ENCODE measurements at places on chromosomes 2 and 18.

DNA sequence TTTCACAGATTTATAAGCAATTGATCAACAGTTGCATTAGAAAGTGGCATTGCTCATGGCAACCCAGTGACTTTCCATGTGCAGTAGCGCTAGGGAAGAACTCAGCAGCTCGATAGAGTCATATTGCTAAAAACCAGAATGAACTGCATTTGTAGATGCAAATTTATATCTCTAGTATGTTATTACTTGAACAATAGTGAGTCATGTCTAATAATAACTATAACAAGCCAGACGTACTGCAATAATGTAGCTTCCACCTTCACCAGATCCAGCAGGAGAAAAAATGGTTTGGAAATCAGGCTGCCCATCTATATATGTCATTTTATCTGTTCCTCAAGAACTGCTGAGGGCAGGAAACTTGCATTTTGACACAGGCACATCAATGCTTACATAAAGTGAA, 66.5 kb upstream of the FIGN start:
- DNase-seq, result no peak

DNA sequence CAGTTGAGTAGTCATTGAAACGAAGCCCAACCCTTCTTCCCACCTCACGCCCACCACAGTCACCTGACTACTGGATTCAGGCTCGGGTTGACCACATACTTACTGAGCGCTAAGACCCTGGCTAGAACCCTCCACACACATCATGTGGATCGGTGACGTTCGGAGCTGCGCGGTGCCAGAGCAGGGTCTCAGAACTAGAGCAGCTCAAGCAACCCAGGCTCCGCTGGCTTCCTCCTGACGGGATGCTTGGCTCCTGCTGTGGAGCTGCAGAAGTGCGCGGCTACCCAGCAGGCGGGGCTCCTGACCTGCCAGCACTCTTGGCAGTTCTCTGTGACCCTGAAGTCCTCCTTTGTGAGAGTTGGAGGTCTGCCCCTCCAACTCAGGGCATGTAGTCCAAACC, 90.6 kb upstream of the MBOAT2 start:
- DNase-seq, result no peak

GRCh38 chr18:34738175-34738894, 28.2 kb downstream of the DTNA start:
- no peak for DNase-seq

DNA sequence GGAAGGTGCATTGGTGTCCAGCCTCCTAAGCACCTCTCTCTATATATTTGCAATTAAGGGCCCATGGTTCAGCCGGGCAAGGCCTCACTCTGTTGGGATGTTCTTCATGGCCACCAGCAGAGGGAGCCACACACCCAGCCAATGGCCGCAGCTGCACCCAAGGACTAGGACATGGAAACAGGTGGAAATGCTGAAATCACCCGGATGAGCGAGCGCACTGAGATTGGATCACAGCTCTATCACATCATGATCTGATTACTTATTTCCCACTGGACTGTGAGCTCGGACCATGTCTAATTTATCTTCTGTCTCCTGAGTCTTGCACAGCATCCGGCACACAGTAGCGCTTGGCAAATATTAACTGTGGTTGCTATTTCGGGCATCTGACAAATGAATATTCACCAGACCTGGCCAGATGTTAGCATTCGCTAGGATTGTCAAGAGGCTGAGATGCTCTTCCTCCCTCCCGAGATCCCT, 31.2 kb downstream of the KIF3C start:
- peak; percentile 66 for DNase-seq

- no peak for DNase-seq
Measured at GRCh38 chr18:35861367-35862118, 110.9 kb upstream of the RMP24 start.

DNA sequence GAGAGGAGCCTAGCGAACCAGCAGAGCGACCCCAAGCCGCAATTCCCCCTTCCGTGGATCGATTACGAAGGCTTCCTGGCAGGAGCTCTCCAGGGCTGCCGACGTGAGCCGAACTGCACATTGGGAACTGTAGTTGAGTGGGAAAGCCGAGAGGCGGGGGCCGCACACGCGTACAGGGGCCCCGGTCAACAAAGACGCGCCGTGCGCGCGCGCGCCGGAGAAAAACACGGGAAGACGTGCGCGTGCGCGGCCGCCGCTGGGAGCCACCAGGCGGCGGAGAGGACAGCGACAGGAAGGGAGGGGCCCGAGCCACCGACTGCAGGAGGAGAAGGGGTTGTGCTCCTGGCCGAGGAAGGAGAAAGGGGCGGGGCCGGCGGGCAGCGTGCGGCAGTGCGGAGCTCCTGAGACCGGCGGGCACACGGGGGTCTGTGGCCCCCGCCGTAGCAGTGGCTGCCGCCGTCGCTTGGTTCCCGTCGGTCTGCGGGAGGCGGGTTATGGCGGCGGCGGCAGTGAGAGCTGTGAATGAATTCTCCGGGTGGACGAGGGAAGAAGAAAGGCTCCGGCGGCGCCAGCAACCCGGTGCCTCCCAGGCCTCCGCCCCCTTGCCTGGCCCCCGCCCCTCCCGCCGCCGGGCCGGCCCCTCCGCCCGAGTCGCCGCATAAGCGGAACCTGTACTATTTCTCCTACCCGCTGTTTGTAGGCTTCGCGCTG, at the start of gene SPAST:
Gene SPAST, plus strand, starts transcription at position 247 of the 711 bp plus-strand sequence. Its CDS starts 276 bp downstream, at position 523.
- peak; percentile 96 for DNase-seq

DNA sequence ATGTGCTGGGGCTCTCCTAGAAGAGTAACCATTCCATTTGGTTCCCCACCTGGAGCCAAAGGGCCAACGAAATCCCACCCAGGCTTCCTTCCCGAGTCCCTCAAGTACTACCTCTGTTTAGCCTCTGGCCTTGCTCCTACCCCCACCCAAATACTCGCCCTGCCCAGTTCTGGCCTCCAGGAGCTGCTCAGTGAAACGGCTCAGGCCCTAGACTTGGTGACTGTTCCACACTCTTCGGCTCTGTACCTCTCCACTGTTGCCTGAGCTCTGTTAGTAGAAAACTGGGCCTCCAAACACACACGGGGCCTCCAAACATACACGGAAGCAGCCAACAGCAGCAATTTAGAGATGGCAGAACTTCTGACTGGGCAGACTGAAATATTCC, 4.2 kb downstream of the OTX1 start:
- no peak for DNase-seq

GRCh38 chr2:37436323-37436722, 91.9 kb downstream of the QPCT start:
- no peak for DNase-seq

DNA sequence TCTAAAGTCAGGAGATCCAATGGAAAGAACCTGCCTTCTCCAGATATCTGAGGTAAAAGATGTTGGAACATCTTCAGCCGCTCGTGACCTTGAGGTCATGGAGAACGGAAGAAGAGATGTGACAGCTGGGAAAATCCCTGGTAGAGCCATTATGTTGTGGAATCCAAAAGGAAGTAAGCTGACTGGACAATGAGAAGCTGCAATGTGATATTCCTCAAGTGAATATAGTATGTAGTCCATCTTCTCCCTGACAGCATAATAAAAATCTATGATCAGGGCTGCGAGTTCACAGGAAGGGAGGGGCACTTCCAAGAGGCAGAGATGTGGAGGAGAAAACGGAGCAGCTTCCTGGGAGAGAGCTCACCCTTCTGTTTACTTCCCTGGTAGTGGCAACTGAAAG, 201.0 kb upstream of the SP5 start:
- DNase-seq, result no peak

GRCh38 chr2:35495182-35495581, 860.4 kb upstream of the CRIM1 start:
- no peak for DNase-seq

- DNase-seq, result no peak
Measured at GRCh38 chr2:227509824-227510619, 38.1 kb downstream of the AGFG1 start.

GRCh38 chr18:23365602-23366001, 87.5 kb upstream of the RIOK3 start:
- DNase-seq, result no peak

DNA sequence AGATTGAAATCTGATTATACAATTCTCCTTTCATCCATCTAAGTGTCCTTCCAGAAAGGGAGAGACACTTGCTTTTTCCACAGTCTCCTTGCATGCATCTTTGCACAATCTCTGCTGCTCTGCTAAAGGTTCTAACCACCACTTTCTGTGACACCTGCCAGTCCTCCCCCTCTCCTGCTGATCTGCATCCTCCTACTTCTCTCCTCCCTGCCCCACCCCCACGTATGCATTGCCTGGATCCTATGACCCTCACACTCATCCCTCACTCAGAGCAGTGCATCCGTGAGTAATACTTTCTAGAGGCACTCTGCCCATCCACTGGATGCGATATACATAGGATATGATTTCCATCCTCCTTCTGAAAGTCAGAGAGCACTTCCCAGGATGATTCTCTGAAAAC, 27.7 kb upstream of the TRAPPC8 start:
- DNase-seq, result no peak

DNA sequence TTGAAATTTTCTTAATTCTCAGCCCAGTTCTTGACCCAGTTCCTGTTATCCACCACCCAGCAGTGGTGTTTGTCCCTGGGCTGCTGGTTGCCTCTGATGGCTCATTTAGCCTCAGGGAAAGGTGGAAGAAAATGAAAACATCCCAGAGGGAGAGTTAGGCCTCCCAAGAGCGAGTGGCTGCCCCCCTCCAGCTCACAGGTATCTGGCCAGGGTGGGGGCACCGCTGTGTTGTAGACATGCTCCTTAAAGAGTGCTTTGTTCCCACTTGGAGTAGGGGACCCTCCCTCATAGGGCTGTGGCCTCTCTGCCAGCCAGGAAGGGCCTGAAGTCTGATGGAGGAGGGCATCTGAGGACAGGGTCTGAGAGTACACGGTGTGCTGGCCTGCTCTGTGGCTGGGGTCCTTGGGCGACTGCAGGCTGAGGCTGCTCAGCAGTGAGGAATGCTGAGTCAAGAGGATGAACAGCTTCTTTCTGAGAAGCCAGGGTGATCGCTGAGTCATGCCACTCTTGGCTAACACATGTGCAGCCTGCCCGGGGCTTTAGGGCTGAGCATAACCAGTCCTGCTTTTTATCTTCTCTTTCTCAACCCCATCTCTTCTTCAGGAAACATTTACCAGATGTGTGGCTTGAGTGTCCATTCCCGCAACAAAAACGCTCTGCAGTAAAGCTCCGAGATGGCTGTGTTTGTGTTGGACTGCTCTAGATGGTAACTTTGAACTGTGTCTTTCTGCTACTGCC, 72.3 kb downstream of the IL1R2 start:
- DNase-seq, result peak; percentile 76

DNA sequence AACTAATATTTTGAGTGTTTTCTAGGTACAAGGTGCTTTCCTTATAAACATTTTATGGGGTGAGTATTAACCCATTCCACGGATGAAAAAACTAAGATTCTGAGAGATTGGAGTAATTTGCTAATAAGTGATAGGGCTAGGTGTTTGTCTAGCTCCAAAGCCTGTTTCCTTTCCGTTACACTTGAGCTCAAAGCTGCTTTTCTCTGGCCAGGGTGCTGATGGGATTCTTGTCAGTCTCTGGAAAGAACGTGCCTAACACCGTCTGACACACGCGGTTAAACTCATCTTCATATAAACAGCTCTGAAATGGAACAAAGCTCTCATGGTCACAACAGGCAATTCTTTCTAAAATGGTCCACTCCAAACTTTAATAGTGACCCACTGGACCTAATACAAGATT, 2.0 kb upstream of the ANKRD29 start:
- DNase-seq, result no peak

DNA sequence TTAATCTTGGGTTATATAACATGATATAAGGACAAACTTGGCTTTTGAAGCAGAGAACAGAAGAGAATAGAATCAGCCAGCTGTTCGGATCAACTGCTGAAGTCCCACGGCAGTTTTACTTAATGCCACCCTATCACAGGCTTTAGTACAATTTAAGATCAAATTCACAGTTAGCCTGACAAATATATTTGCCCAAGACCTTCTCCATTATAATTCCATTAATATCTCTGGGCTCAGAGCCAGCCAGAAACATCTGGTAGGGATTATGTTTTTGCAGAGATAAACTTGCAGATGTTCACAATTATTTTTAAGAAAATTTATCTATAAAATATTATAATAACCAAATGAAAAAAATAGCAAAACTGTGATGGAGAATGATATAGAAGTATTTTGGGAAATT, 381.4 kb downstream of the RAD51AP2 start:
- no peak for DNase-seq

DNA sequence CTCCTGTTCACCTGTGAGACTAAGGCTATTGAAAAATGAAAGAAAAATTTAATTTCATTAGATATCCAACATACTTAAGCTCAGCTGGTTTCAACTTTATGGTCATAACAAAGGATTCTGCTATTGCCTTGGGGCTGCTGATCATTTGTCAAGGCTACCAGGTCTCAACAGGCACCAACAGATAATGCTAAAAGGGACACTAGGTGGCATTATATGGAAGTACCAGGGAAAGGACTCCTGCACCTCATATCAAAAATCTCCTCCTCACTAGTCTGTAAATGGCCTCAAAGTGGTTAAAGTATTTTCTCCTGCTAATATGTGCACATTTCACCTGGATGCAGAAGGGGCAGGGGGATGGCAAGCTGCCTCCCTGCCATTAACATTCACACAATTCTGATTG, 167.9 kb upstream of the REG3A start:
- no peak for DNase-seq

- no peak for DNase-seq
Measured at GRCh38 chr18:54557958-54558357, 33.1 kb upstream of the DYNAP start.

GRCh38 chr2:10434886-10435819, 13.0 kb downstream of the ODC1 start:
- peak; percentile 69 for DNase-seq

Measured in CD14-positive monocyte (primary cell).